ENCODE measurements at places on chromosomes 7 and 10.

DNA sequence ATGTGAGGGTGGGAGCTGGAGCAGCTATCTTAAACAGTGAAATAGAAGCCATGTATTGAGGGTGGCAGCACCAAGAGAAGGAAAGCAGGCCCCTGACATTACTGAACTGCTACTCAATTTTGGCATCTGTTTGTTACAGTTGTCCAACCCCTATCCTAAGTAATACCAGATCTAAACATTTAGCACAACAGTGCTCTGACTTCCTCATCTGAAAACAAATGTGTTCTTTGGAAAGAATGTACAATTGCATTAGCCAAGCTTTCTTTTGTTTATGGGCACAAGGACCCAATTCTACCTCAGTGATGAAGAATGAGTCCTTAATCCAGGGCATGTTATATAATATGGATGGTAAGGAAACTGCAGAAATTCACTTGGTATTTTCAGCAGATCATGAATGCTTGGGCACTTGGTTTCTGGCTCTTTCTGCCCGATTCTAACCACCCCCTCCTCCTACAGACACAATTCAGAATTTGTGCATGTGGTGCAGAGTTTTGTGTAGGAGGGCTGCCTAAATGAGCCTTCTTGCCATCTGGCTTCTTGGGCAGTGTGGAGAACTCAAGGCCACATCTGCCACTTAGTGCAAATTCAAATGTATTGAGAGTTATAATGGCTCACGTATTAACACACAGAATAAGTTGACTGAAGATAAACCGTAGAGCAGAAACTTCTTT is 36.9 kb upstream of the KMT2E start:
- no peak for DNase-seq

DNA sequence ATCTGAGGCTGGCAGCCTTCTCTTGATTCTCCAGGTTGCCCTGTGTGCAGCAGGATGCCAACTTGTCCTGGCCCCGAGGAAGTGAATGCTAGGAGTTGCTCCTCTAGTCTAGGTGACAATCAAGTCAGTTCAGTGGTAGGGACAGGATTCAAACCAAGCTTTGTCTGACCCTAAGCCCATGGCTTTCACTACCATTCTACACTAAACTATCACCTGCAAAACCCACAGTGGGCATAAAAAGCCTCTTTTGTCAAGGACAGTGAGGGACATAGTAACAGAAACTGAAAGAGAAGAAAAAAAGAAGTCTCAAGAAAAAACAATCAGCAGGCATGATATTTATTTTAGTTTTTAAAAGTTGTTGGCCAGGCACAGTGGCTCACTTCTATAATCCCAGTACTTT is 33.5 kb downstream of the KCNMA1 start:
- no peak for DNase-seq

DNA sequence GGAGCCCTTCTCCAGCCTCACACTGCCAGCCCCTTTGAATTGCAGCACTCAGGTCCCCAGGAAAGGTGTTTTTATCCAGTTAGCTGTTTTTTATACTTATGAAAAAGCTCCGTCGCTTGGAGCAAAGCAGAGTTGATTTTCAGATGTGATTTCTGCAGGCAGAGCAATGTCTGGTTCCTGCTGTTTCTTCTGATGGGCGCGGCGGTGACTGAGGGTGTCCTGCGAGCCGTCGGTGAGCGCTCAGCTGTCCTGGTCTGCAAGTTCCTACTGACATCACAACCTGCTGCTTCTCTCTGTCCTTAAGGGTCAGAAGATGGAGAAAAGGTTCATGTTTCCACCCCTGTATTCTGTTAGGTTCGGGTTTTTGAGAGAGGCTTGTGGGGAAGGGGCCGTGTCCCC is 109.6 kb upstream of the FAM20C start:
- DNase-seq, result no peak

- no peak for DNase-seq
These were observed 10.4 kb downstream of the RAB11FIP2 start for GRCh38 chr10:118036281-118036875.

GRCh38 chr10:133381036-133381435 is 2.0 kb downstream of the PAOX start:
- no peak for DNase-seq

GRCh38 chr10:34940436-34940835 is 125.3 kb upstream of the PARD3 start:
- DNase-seq, result no peak
